AG04450 (cell line): ENCODE measurements at places on chromosomes 2 and 18. TPM values are rescaled to one million over a fixed set of nuclear protein-coding genes. Genes with fewer than 3 reads are reported as not detected.

Gene PUS10
- polyA plus RNA-seq, result 8.0 and 10.2 TPM in 2 replicates

Gene FEV
- not detected in 2 replicates for polyA plus RNA-seq

Gene LRRTM1
- polyA plus RNA-seq, result not detected in 2 replicates

Gene CYP27A1
- 25.6 and 31.0 TPM in 2 replicates for polyA plus RNA-seq

Gene MAP3K19
- not detected in 2 replicates for polyA plus RNA-seq
